Motor neuron (in vitro differentiated cells): ENCODE measurements at places on chromosomes 7 and 10. TPM values are rescaled to one million over a fixed set of nuclear protein-coding genes. Genes with fewer than 3 reads are reported as not detected.
A peak's percentile ranks its signal among the peaks of the same experiment; 100 is the strongest.

Gene SLC25A28
- total RNA-seq, result 40.3 and 51.9 TPM in 2 replicates

Gene ANXA8L1
- 0.76 and 0.78 TPM in 2 replicates for total RNA-seq

- peak; percentile 64 for ATAC-seq
These were observed 49.9 kb downstream of the ARL4A start for GRCh38 chr7:12737373-12737772.

- ATAC-seq, result no peak
These were observed 86.1 kb downstream of the EGFR start for GRCh38 chr7:55104712-55105433.

DNA sequence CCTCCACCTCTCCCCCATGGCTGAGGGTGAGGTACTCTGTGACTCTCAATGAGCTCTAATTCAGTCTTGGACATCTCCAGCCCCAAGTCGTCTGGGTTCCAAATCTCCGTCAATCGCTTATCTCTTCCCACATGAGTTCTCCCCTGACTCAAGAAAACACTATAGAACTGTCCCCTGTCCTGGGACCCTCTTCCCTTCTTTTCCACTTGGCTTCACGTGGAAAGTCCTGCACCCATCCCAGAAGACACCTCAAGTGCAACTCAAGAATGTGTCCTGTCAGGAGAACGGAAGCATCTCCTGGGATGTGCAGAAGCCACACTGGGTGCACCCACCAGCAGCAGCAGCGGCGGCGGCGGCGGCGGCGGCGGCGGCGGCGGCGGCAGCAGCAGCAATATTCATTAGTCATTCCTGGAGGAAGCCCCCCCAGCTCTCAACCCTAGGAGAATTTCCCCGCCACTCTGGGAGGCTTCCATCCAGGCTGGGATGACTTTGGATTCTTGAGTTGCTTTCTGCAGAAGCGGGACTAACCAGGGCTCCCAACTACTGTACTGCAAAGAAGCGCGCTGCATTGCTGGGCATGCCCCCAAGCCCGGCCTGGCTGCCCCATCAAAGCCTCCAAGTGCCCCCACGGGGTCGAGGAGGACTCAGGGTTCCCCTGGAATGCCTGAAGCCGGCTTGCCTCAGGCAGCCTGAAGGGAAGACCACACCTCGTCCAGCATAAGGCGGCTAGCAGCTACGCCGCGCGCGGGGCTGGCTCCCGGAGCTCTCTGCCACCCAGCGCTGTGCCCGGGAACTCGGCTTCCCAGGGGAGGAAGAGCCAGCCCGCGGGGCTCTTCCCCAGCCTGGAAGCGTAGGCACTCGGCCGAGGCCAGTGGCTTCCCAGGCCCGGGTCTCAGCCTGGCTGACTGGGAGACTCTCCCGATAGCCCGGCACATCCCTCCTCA, 1.0 kb downstream of the CRTAC1 start:
- no peak for ATAC-seq

DNA sequence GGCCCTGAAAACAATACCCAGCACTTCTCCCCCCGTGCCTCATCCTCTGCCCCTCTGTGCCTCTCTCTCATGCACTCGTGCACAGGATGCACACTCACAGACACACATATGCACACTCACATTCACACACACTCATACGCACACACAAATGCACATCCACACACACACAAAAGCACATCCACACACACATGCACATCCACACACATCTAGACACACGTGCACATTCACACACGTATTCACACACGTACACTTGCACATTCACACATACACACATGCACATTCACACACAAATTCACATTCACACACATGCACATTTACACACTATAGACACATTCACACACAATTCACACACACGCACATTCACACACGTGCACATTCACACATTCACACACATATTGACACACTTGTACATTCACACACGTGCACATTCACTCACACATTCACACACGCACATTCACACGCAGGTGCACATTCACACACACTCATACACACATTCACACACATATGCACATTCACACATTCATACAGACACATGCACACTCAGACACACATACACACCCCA, 19.2 kb downstream of the SHH start:
- no peak for ATAC-seq

- no peak for ATAC-seq
These were observed 18.5 kb upstream of the LMOD2 start for GRCh38 chr7:123637203-123637602.

- ATAC-seq, result no peak
These were observed 52.0 kb downstream of the GTF2IRD1 start for GRCh38 chr7:74505471-74506324.
